Small intestine (tissue), 16 donors: ENCODE measurements at places on chromosomes 16 and 17.

DNA sequence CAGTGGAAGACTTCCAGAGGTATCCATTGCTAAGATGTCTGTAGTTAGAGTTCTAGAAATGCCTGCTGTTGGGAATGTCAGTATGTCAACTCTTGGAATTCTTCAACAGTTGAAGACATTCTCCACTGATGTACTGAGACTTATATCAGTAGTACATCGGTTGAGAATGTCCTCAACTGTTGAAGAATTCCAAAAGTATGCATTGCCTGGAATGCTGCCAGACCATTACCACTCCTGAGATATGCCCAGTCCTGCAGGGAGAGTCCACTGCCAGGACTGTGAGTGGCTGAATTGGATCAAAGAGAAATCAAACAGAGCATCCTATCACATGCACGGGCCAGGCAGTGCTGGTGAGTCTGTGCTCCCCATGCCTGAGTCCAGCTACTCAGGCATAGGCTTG is 42.0 kb downstream of the IL21R start:
- no peak overlapping the region for H3K27ac ChIP-seq
- no peak for DNase-seq
- H3K36me3 ChIP-seq = no peaks in the 10 kb centered on the region
- no peaks in the 10 kb centered on the region for H3K27me3 ChIP-seq

- H3K4me1 ChIP-seq = peaks cover 7% of the 10 kb centered on the region
- H3K27ac ChIP-seq = no peak overlapping the region
- H3K36me3 ChIP-seq = peaks cover 2% of the 10 kb centered on the region
- DNase-seq = peak; percentile 34
These were observed 2.8 kb downstream of the USP22 start for GRCh38 chr17:21039839-21040575.

DNA sequence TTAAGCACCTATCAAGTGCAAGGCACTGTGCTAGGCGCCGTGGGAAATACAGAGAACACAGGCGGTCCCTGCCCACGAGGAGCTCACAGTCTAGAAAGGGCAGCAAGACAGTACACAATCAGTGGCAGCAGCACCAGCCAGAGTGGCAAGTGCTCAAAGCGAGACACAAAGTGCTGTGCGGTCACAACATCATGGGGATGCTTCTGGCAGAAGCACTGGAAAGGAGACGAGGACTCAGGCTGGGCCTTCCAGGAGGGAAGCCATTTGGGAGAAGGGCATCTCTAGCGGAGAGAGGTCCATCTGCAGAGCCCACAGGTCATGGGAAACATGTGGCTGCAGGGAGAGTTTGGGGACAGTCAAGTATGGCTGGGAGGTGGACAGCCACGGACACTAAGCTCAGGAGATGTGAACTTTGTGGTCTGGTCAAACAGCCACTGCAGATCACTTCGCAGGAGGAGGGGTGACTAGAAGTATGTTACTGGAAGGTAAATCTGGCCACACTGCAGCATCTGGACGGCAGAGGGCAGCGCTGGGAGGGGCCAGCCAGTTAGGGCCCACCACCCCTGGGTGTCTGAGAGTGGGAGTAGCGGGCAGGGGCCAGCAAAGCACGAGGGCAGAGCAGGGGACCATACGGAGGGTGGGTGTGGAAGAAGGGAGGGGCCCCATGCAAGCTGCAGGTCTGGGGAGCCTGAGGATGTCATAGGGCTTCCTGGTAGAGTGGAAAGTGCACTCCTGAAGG is 71.1 kb downstream of the N4BP1 start:
- H3K4me3 ChIP-seq = no peak overlapping the region
- DNase-seq = no peak
- H3K27ac ChIP-seq = no peak overlapping the region
- no peaks in the 10 kb centered on the region for H3K4me1 ChIP-seq

GRCh38 chr16:12166271-12166670 is 189.7 kb downstream of the SNX29 start:
- DNase-seq = no peak
- no peaks in the 10 kb centered on the region for H3K4me1 ChIP-seq
- no peaks in the 10 kb centered on the region for H3K36me3 ChIP-seq
- H3K4me3 ChIP-seq = no peak overlapping the region
- no peak overlapping the region for H3K27ac ChIP-seq

GRCh38 chr17:35909408-35909807 is 21.2 kb downstream of the RDM1 start:
- no peak overlapping the region for H3K4me3 ChIP-seq
- H3K36me3 ChIP-seq = no peaks in the 10 kb centered on the region
- no peaks in the 10 kb centered on the region for H3K27me3 ChIP-seq
- DNase-seq = no peak
- peaks cover 17% of the 10 kb centered on the region for H3K4me1 ChIP-seq

DNA sequence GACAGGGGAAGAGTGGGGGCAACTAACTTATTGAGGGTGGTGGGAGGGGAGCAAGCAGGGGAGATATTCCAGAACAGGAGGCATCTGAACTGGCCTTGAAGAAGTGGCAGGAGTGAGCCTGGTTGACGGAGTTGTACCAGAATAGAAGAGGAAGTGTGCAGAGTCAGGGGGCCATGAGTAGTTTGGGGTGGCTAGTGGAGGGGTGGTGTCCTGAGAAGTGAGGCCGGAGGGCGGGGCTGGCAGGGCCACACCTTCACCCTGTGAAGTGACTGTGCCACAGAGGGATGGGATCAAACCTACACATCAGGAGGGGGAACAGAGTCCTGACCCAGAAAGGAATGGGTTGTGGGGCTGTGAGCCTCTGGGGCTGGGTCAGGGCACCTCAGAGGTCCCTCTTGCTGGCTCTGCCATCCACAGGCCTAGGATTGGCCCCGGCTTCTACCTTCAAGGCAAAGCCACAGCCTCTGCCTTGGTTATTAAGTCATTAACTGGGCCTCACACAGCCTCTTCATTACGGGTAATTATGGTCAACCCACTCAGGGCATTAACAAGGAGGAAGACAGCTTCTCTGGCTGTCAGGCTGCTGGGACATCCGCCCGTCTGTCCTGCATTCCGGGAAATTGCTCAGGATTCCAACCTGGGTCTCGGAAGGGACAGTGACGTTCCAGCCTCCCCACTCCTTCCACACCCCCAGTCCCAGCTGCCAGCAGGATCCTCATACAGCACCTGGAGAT is 12.7 kb downstream of the SPNS2 start:
- DNase-seq = no peak
- H3K4me3 ChIP-seq = no peak overlapping the region
- H3K27me3 ChIP-seq = no peaks in the 10 kb centered on the region
- H3K27ac ChIP-seq = no peak overlapping the region

DNA sequence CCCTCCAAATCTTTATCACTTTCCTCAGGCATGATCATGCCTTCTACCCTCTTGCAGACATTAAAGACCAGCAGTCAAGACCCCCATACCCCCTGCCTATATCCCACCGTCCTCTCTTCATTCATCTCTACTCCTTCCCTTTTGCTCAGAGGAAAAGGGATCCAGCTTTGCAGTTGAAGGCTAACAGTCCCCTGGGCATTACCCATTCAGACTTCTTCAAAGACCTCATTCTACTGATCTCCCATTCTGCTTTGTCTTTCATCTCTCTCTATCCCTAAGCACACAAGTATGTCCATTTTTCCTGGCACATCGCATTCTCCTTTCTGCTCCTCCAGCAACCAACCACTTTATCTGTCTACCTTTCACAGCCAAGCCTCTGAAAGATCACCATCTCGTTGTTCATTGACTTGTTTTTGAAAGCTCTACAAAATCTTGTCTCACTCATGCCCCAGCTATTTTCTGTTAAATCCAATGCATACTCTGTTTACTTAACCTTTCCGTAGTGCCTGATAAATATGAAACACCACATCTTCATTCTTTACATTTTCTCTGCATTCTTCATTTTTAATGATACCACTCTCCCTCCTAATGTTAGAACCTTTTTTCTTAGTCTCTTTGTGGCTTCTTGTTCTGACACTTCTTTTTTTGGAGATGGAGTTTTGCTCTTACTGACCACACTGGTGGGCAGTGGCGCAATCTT is 14.1 kb upstream of the LCMT1 start:
- no peak for DNase-seq
- no peak overlapping the region for H3K4me3 ChIP-seq
- no peaks in the 10 kb centered on the region for H3K36me3 ChIP-seq
- no peaks in the 10 kb centered on the region for H3K27me3 ChIP-seq
- no peaks in the 10 kb centered on the region for H3K4me1 ChIP-seq

GRCh38 chr17:76134911-76135809 is 5.9 kb downstream of the FOXJ1 start:
- DNase-seq = no peak
- H3K4me1 ChIP-seq = peaks cover 23% of the 10 kb centered on the region
- no peak overlapping the region for H3K4me3 ChIP-seq

- H3K4me3 ChIP-seq = no peak overlapping the region
- peak; percentile 67 for DNase-seq
- no peaks in the 10 kb centered on the region for H3K27me3 ChIP-seq
- peak overlapping the region; percentile 73 for H3K27ac ChIP-seq
- H3K36me3 ChIP-seq = no peaks in the 10 kb centered on the region
- H3K4me1 ChIP-seq = peaks cover 67% of the 10 kb centered on the region
These were observed 80.2 kb upstream of the CIBAR2 start for GRCh38 chr16:85192238-85193114.

- peaks cover 20% of the 10 kb centered on the region for H3K4me1 ChIP-seq
- H3K27ac ChIP-seq = no peak overlapping the region
- no peak overlapping the region for H3K4me3 ChIP-seq
- no peaks in the 10 kb centered on the region for H3K36me3 ChIP-seq
- DNase-seq = no peak
These were observed 97.8 kb upstream of the MED13 start for GRCh38 chr17:62162898-62163297.

- no peaks in the 10 kb centered on the region for H3K27me3 ChIP-seq
- peak overlapping the region; percentile 26 for H3K4me3 ChIP-seq
- H3K36me3 ChIP-seq = no peaks in the 10 kb centered on the region
- peak overlapping the region; percentile 79 for H3K27ac ChIP-seq
- peak; percentile 88 for DNase-seq
These were observed 96.9 kb downstream of the ADCY9 start for GRCh38 chr16:4019371-4019791.

DNA sequence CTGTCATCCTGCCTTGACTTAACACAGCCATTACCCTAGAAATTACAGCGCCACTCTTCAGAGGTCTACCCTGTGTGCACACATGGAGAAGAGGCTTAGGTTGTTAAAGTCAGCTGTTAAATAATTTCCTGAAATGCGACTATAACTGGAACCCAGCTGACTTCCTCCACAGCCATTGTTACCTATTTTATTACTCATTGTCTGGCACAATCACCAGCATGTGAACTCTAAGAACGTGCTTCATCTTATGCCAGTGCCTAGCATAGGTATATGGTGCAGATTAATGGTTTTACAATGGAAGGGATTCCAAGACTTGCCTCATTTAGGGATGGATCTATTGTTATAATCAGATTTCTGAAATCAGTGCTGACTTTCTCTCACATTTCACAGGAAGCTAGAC is 11.9 kb downstream of the RDM1 start:
- H3K36me3 ChIP-seq = no peaks in the 10 kb centered on the region
- H3K4me3 ChIP-seq = no peak overlapping the region
- DNase-seq = no peak
- no peaks in the 10 kb centered on the region for H3K27me3 ChIP-seq
- H3K4me1 ChIP-seq = peaks cover 28% of the 10 kb centered on the region
- no peak overlapping the region for H3K27ac ChIP-seq

GRCh38 chr16:57801809-57802340 is 416 bp downstream of the KIFC3 start:
- H3K36me3 ChIP-seq = no peaks in the 10 kb centered on the region
- H3K4me1 ChIP-seq = peaks cover 19% of the 10 kb centered on the region
- no peaks in the 10 kb centered on the region for H3K27me3 ChIP-seq
- H3K27ac ChIP-seq = peak overlapping the region; percentile 66

DNA sequence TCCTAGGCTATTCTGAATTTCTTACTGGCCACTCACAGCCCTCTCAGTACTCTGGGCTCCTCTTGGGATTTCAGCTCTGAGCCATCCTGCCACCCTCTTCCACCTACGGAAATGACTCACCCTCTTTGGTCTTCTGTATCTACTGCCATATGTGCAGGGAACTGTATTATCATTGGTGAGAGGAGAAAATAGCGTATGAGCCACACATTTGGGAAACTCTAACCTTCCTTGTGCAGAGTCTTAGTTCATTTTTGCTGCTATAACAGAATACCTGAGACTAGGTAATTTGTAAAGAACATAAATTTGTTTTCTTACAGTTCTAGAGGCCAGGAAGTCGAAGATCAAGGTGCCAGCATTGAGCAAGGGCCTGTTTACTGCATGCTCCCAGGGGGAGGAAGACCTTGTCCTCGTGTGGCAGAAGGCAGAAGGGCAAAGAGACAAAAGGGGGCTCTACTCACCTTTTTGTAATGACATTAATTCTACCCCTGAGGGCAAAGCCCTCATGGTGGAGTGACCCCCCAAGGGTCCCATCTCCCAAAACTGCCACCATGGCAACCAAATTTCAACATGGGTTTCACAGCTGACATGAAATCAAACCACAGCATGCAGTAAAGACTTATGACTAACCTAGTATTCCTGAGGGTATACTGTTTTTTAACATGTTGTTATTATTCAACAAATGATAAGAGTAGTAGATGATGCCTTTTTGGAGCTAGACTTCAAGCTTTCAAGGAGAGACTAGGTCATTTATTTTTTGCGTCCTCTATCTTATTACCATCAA is 191.8 kb downstream of the PRKCA start:
- H3K36me3 ChIP-seq = peaks cover 2% of the 10 kb centered on the region
- H3K27ac ChIP-seq = no peak overlapping the region
- no peak overlapping the region for H3K4me3 ChIP-seq
- H3K4me1 ChIP-seq = no peaks in the 10 kb centered on the region

DNA sequence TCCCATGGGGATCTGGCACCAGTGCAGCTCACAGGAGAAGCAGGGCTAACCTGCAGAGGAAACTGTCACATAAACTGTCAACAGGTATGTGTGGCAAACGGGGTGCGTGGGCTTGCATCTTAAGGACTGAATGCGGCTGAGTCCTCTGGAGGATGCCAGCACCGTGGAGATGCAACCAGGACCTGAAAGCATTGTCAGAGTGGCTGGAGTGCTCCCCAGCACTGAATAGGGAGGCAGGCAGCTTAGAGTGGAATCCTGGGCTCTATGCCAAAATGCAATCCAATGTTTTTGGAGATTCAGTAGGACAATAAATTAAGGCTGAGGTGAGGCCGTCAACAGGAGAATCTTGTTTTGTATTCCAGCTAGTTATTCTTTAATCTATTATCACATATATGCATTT is 21.3 kb upstream of the SALL1 start:
- DNase-seq = no peak
- no peaks in the 10 kb centered on the region for H3K27me3 ChIP-seq

DNA sequence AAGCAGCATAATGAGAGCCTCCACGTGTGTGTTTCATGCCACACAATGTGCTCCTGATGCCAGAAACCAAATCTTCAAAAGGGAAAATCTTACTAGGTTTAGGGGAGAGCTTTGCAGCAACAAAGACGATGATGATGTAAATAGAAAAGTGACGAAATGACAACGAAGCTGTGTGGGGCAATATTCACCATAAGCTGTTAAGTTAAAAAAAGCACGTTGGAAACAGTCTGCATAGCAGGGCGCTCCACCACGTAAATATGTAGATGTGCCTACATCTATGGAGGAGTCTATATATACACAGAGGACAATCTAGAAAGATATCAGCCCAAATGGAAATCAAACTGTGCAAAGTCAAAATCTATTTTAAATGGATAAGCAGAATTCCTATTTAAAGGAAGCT is 61.0 kb downstream of the RPH3AL start:
- H3K27me3 ChIP-seq = no peaks in the 10 kb centered on the region
- H3K4me1 ChIP-seq = no peaks in the 10 kb centered on the region
- DNase-seq = no peak
- no peak overlapping the region for H3K27ac ChIP-seq

GRCh38 chr17:28878981-28879380 is 18.6 kb downstream of the FLOT2 start:
- H3K27ac ChIP-seq = no peak overlapping the region
- peaks cover 13% of the 10 kb centered on the region for H3K36me3 ChIP-seq
- H3K27me3 ChIP-seq = no peaks in the 10 kb centered on the region
- H3K4me1 ChIP-seq = no peaks in the 10 kb centered on the region
- peak; percentile 81 for DNase-seq
- no peak overlapping the region for H3K4me3 ChIP-seq
